ENCODE measurements at places on chromosomes 7 and 10.

GRCh38 chr10:76040107-76040829 is 608.8 kb downstream of the LRMDA start:
- DNase-seq: no peak

GRCh38 chr10:108632144-108632543 is 1291.2 kb downstream of the XPNPEP1 start:
- no peak for DNase-seq

DNA sequence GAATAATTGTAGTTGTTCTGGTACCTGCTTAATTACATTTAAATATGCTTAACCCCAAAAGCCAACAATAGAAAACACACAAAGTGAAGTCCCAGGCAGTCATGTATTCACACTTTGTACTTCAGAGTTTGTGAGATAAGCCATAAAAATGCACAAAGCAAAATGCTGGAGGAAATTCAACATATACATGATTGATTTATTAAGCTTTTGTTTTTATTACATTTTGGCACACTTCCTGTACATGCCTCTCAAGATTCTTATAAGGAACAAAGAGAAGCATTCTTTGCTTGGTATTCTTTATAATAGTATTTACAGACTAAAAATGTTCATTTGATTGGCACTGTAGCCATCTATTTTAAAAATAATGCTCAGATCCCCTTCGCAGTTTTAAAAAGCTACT is 107.7 kb upstream of the ANK3 start:
- DNase-seq: no peak

GRCh38 chr7:45162311-45162845 is 4.8 kb downstream of the RAMP3 start:
- DNase-seq: no peak

DNA sequence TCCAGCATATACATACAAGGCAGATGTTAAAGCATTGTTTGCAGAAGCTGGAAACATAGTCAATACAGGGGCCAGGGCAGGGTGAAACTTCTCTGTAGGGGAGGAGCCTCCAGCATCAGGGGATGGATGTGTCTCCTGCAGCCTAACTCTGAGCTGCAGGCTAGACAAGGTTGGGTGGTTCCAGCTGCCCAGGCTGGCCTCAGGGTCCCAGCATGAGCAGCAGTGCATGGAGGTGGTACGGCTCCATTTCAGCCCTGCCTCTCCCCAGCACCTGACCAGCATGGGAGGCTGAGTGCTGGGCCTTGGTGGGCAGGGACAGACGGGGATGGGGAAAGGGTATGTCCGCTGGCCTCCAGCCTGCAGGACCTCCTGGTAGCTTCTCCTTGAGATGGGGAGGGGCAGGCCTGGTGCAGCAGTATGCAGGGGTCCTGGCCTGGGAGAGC is 7.4 kb upstream of the TBRG4 start:
- DNase-seq: no peak

DNA sequence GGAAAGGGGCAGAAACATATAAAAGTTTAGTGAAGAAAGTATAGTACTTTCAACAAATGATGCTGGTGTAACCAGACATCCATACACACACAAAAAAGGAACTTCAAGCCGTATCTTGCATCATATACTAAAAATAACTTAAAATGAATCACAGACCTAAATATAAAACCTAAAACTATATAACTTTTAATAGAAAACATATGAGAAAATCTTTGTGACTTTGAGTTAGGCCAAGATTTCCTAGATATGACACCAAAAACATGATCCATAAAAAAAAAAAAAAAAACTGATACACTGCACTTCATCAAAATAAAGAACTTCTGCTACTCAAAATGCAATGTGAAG is 40.9 kb downstream of the NUDCD3 start:
- no peak for DNase-seq
